Activated CD4-positive, alpha-beta T cell treated with anti-CD3 and anti-CD28 coated beads, Interleukin-2, amount 50 U/mL, for 4 hours (primary cell): ENCODE measurements at places on chromosomes 6 and 20.

DNA sequence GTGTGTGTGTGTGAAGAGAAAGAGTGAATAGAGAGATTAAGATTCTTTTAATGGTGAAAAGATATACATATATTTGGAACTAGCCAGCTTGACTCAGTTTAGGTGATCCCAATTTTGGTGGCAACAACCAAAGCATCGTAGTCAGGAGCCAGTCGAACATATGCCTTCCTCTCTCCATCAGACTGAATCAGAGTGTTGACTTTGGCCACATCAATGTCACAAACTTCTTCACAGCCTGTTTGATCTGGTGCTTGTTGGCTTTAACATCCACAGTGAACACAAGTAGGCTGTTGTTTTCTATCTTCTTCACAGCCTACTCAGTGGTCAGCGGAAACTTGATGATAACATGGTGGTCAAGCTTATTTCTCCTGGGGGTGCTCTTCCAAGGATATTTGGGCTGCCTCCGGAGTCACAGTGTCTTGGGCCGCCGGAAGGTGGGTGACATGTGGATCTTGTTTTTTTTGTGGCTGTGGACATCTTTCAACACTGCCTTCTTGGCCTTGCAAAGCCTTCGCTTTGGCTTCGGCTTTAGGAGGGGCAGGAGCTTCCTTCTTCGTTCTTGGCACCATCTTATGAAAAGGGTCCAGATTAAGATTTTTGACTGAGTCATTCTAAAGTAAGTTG, 3.4 kb downstream of the HLA-F start:
- DNase-seq: no peak

DNA sequence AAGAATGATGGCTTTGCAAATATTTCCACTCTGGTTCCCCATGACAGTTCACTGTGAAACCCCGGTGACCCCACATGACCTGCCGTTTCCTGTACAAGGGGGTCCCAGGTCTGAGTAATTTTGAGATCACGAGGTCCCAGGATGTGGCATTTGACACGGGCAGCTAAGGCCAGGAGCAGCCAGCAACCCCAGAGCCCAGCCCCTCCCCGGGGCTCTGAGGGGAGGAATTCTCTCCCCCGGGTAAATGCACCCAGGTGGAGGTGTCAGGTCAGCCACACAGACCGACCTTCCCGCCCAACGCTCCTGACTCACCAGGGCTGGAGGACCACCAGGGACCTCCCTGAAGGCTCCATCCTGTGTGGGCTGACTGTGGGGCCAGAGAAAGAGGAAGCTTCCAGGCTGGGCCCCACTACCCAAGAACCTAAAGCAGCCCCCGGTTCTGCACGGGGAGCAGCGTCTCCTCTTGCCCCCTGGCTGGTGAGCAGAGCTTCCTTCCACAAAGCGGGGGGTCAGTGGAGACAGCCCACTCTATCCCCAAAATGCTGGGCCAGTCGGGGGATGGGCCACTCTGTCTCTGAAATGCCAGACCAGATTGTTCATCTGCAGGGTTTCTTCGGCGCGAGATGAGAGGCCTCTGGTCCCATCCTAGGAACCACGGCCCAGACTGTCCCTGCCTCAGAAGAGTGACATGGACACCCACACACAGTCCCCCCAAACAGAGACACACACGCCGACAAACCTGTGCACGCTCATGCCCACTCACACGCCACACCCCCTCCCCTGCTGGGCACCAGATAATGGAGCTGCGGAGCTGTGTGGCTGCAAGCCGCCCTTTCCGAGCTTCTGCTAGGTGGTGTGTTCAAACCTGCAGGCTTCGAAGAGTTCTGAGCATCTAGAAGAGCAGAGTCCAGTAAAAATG, 23.4 kb upstream of the SLCO4A1 start:
- DNase-seq: no peak

GRCh38 chr6:42066156-42066675, 15.9 kb downstream of the TAF8 start:
- DNase-seq: no peak

DNA sequence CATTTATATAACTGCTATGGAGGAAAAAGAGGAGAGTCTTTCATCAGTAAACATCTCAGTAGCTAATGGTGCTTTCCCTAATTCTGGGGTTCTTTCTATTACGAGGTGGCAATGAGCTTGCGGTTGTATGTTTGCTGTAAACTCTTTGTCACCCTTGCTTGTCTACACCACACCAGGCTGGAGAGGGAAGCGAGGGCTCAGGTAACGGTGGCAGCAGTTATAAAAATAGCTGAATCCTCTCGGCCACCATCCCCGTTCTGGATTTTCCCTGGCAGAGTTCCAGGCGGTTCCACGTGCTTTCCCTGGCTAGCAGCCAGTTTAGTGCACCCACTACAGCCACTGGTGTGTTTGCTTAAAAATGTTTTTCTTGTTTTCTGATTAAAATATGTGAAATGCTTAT, 39.0 kb downstream of the MAS1 start:
- DNase-seq: peak; percentile 47

DNA sequence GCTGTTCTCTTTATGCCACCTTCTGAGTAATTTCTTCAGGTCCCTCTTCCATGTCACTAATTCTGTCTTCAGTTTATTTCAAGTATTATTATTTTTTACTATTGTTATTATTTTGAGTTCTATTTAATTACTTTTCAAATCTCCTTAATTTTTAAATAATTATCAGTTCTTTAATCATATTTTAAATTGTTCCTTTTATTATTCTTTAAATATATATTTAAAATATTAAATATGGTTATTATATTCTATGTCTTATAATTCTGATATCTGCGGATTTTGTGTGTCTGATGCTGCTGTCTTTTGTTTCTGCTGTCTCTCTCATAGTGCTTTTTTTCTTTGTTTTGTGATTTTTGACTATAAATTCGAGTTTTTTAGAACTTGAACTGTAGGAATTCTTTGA, 2.2 kb downstream of the POLR1H start:
- no peak for DNase-seq

DNA sequence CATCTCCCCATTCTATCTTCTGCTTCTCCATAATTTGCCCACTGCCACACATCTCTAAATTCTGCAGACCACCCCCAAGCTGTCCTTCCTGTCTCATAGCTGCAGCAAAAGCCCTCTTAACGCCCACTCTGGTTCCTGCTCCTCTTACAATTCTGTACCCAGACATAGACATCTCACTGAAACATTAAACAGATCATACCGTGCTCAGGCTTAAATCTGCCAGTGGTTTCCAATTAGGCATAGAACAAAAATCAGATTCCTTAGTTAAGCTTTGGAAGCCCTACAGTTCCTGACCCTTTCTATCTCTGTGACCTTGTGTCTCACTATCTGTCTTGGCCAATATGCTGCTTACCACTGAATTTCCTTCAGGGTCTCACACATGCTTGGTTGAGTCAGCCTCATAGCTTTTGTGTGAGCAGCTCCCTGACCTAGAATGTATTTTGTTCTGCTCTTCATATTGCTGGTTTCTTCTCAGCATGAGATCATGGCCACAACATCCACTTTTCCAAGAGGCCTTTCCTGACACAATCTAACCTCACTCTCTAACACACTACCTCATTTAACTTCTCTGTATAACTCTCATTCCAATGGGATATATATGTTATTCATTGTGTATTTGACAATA, 749.7 kb downstream of the MAFB start:
- no peak for DNase-seq

DNA sequence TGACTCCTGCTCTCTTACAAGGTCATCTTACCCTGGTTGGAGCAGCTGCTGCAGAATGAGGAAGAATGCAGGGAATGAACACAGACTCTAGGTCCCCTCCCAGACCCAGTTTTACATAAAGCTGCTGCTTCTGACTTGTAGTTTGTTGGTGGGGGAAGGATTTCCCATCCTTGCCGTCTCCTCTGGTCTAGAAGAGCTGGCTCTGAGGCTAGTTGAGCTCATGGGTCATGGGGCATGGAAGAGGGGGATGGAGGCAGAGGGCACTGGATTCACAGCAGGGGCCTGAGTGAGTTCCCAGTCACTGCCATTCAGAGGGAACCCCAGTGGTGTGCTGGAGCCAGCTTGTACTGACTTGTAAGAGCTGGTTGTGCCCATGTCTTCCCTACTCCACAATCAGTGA, 9.2 kb upstream of the GUCA1A start:
- DNase-seq: no peak

DNA sequence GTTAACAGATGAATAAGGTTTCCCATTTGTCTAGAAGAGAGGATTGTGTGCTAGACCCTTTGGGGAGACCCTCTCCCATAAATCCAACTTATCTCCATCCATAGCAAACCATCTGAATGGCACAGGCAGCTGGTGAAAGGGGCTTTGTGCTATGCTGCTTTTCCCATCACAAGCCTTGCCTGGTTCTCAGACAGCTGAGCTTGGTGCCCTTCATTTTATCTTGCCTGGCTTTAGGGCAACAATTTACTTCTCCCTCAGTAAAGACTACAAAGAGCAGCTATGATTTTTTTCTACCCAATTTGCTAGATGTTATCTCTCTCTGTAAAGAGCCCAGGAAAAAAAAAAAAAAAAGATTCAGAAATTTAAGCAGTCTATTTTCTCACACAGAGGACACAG, 117.0 kb upstream of the COL21A1 start:
- DNase-seq: no peak

DNA sequence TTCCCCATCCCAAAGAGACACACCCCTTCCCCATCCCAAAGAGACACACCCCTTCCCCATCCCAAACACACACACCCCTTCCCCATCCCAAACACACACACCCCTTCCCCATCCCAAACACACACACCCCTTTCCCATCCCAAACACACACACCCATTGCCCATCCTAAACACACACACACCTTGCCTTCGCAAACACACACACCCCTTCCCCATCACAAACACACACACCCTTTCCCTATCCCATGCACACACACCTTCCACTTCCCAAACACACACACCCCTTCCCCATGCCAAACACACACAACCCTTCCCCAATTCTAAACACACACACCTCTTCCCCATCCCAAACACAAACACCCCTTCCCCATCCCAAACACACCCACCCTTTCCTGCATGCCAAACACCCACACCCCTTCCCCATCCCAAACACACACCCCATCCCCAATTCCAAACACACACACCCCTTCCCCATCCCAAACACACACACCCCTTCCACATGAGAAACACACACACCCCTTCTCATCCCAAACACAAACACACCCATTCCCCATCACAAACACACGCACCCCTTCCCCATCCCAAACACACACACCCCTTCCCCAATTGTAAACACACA, 315.3 kb downstream of the KIF16B start:
- DNase-seq: no peak

GRCh38 chr20:49112596-49113274, 66.6 kb downstream of the CSE1L start:
- DNase-seq: no peak

DNA sequence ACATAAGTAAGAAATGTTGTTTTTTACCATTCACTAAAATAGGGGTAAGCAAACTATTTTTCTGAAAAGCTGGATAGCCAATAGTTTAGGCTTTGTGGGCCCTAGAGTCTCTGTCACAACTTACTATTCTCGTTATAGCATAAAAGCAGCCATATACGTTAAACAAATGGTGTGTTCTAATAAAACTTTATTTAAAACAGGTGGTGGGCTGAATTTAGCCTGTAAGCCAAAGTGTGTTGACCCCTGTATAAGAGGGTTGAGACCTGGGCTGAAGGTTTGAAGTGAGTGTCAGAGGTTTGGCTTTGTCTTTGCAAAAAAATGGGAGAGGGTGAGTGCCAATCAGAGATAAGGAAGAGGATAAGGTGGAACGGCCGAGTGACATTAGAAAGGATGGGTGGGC, 197.2 kb downstream of the RNF144B start:
- no peak for DNase-seq

DNA sequence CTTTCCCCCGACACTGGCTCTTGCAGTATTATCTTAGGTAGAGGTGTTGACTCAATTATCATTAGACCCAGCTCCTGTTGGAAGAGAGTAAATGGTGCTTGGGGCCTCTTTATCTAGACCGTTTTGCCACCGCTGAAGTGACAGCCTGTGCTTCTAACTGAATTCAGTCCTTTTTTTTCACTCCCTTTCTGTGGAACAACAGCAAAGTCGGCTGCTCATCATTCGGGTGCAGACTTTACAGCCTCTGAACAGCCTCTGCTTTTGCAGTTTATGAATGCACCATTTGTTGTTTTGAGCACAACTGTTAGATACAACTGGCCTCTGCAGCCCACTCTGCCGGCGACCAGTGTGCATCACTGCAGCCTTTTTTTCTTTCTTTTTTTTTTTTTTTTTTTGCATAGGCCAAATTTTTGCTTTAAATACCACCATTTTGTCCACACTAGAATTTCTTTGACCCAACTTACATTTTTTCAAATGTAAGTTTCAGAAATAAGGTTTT, 35.8 kb downstream of the RREB1 start:
- DNase-seq: no peak

DNA sequence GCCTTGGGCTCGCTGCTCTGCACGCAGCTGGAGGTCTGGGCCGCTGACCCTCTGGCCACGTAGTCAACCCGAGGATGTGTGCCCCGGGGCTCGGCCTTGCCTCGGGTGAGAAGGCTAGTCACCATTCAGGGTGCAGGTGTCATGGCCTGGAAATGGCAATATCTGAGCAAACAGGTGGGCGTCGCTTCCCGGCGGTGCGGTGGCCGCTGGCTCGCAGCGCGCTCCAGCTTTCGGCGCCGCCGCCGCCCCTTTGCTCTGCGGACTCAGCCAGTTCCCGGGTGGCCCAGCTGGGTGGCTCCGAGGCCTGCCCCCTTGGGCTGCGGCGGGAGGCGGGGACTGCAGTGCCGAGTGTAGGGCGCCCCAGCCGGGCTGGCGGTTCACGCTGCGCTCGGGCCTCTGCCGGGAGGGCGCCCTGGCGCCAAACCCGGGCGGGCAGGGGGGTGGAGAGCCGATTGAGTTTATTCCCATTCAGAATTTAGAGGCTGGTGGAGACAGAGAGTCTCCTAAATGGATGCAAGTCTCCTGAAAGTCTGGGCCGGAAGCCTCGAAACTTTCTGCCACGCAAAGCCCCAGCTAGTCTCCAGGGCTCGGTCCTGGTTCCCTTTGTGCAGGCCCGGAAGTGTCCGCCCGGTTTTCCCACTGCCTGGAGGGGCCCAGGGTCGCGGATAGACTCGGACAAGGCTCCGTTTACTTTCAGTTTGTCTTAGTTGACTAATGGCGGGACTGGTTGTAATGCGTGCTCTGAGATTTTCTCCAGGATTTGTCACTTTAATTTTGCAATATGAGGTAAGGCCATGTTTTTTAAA, 11.3 kb upstream of the TFAP2A start:
- no peak for DNase-seq

GRCh38 chr20:21739682-21740081, 34.2 kb downstream of the PAX1 start:
- DNase-seq: no peak

DNA sequence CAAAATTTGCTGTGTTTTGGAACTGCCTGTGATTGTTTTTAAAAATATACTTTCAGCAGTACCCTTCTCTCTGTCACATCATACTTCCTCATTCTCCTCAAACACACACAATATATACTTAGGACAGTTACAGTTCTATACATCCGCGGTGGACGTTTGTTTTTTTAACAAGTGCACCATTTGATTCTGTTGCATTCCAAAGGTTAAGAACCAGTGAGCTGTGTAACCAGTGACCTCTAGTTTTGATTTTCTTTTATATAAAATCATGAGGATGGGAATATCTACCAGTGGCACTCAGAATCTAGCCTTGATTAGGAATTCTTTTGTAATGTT, 152.8 kb downstream of the CARMIL1 start:
- no peak for DNase-seq
